ENCODE measurements at places on chromosomes 1 and 21. TPM values are rescaled to one million over a fixed set of nuclear protein-coding genes. Genes with fewer than 3 reads are reported as not detected.

The RTCA gene
- 44.7 TPM for total RNA-seq

The USP1 gene
- total RNA-seq: 9.9 TPM

The ADGRL2 gene
- 112 TPM for total RNA-seq

The BCL2L15 gene
- under 0.01 TPM for total RNA-seq

The KRTAP21-2 gene
- total RNA-seq: not detected
